ENCODE measurements at places on chromosomes 11 and 22. TPM values are rescaled to one million over a fixed set of nuclear protein-coding genes. Genes with fewer than 3 reads are reported as not detected.

Gene NDUFA6
- total RNA-seq: 104 TPM

Gene RTN4R
- total RNA-seq: 2.7 TPM

DNA sequence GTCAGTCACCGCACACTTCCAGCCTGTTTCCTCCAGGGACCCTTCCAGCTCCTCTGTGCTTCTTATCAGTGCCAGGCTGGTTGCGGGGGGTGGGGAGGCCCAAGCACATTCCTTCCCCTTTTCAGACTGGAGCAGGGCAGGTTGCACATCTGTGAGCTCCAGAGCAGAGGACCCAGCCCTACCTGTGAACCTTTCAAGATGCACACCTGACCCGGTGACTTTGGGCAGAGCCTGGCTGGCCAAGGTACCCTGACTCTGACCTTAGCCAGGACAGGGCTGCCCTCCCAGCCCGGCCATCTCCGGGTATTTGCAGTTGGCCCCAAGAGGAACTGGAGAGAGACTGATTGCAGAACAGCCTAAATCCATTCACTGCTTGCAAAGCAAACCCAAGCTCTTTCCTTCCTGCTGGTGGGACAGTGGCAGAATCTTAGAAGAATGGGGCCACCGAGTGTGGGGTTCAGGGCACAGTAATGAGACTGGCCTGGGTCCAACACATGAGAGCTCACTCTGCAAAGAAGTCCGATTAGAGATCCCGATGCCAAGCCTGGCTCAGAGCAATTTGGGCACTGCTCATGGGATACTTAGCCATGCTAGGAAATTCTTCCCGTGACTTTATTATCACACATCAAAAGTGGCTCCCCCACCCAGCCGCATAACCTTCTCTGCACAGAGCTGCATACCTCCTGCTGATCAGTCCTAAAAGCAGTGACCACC, 64.7 kb upstream of the CCND1 start:
- no peak for DNase-seq

Gene PANX2
- total RNA-seq: 1.7 TPM

DNA sequence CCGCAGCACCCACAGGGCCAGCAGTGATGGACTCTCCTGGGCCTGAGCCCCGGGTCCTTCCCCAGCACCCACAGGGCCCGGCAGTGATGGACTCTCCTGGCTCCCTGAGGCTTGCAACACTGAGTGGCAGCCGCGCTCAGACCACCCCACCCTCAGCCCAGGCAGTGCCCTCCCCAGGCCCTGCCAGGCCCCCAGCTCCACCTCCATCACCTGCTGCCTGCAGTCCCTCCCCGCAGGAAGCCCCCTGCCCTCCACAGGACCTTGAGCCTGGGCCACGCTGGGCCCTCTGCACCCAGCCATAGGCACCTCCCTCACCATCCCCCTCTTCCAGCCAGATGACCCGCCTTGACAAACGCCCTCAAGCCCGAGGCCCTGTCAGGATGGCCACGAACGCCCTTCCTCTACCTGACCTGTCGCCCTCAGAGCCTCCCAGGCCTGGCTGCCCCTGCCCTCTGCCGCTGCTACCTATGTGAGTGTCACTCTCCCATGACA, 11.4 kb downstream of the ALG12 start:
- no peak for DNase-seq

DNA sequence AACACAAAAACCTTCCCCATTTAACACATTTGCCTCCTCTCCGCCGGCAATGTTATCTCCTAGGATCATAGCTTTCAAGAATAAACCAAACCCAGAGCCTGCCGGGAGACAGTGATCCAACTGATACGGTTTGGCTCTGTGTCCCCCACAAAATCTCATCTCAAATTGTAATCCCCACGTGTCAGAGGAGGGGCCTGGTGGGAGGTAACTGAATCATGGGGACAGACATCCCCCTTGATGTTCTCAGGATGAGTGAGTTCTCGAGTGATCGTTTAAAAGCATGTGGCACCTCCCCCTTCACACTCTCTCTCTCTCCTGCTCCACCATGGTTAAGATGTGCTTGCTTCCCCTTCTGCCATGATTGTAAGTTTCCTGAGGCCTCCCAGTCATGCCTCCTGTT, 33.3 kb downstream of the RBFOX2 start:
- DNase-seq: no peak

DNA sequence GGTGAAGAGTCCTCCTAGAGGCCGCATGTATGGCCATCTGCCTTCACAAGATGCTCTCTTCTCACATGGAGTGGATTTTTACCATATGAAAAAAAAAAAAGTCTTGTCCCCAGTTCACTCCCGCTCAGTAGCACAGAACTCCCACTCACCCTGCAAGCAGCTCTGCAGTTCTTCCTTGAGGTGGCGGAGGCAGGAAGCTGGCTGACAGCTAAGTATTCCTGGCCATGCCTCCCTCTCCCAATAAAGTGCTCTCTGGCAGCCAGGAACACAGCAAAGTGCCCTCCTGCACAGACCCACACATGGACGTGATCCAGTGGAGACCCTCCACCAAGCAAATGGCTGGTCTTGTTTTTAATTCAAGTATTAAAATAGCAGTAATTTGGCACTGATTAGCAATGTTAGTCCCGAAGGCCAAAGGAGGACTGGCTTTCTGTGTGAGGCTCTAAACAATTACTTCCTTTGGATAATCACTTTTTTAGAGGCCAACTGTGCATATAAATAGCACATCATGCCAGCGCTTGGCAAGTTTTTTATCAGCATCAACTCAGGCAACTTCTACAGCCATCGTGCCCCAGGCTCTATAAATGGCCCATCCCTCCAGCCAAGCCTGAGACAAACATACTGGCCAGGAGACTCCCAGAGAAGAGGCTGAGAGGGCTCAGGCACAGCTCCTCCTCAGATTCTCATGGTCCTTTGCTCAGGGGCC, 413.6 kb downstream of the OPCML start:
- DNase-seq: no peak

DNA sequence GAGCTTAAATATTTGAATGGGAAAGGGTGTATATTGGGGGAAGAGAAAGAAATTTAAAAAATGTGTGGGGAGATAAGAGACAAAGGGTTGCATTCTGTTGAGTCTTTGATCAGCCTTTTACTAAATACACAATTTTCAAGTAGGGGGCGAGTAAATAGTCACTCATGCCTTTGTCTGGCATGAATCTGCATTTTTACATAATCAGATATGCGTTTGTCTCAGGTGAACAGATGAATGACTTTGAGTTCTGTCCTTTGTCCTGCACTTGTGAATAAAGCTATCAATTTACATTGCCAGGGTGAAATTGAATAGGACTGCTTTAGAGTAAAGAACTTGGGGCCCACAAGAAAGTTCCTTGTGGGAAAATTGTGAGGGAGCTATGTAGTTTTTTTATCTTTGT, 523.6 kb upstream of the LUZP2 start:
- DNase-seq: no peak

- no peak for DNase-seq
Measured at GRCh38 chr22:49426098-49426497, 401.6 kb downstream of the BRD1 start.

- DNase-seq: no peak
Measured at GRCh38 chr11:60085909-60086308, 2.6 kb upstream of the MS4A2 start.

DNA sequence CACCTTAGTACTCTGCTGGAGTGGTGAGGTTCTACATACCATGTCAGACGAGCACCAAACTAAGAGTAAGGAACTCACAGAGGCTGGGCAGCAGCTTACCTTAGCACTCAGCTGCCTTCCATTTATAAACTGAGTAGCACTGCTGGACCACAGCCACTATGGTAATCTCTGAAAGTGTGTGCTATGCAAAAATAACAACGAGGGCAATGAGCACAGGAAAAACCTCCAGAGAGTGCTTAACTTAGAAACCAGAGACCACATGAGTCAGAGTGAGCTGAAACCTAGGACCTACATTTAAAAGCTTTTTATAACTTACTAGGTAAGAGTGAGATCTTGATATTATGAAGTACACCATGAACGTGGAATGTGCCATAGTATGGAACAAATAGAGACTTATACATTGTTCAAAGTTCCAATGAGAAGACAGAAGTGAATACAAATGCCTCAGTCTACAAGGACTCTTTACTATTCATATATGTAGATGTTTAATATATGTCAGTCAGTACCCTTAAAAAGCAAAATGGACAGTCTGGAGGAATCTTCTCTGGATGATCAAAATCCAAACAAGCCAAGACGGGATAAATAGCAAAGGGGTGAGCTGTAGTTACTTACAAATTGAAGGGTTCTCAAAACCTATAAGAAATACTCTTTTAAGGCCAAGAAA, 17.2 kb upstream of the CD59 start:
- no peak for DNase-seq

DNA sequence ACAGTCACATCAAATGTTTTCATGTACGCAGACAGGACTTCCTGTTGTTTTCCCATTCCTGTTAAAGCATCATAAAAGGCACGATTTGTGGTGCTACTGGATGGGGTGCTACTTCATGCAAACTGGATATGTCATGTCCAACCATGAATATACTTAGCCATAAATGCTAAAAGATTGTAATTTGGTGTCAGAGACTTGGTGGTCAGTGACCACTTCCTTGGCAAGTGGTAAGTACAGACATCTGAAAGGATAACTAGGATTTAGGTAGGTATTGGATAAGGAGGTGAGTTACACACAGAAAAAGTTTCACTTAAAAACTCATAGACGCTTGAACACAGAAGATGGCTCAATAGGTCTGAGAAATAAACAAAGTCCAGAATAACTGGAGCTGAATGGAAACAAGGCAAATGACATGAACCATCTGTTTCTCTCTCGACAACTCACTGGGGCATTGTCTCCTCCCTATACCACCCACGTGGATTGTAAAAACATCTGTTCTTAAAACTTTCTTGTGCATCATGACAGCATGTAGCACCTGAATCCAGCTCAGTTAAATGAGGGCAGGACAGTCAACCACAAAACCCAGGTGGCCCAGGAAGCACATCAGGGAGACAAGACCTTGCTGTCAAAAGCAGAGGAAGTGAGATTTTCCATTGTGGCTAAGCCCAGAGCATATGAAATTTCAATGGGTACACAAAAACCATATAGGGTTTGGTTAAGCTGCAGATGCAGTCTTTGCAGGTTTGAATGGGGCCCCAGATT, 22.1 kb upstream of the IGLL5 start:
- DNase-seq: no peak

GRCh38 chr22:45305456-45306075, 4.2 kb upstream of the FAM118A start:
- no peak for DNase-seq

DNA sequence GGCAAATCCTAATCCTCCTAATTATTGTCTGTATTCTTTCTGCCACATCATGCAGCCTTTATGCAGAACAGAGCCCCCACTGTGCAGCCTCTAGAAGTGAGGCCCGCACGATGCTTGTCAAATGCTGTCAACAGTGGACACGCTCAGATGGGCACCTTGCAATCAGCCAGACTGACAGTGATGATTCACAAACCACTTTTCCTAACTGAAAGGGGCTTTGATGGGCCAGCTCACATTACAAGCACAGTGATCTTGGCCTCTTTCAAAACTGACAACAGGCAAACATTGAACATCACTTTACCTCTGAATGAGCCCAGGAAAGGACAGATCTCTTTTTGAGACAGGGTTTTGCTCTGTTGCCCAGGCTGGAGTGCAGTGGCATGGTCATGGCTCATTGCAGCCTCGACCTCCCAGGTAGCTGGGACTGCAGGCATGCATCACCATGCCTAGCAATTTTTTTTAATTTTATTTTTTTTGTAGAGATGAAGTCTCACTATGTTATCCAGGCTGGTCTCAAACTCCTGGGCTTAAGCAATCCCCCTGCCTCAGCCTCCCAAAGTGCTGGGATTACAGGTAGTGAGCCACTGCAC, 18.0 kb upstream of the E2F8 start:
- no peak for DNase-seq

DNA sequence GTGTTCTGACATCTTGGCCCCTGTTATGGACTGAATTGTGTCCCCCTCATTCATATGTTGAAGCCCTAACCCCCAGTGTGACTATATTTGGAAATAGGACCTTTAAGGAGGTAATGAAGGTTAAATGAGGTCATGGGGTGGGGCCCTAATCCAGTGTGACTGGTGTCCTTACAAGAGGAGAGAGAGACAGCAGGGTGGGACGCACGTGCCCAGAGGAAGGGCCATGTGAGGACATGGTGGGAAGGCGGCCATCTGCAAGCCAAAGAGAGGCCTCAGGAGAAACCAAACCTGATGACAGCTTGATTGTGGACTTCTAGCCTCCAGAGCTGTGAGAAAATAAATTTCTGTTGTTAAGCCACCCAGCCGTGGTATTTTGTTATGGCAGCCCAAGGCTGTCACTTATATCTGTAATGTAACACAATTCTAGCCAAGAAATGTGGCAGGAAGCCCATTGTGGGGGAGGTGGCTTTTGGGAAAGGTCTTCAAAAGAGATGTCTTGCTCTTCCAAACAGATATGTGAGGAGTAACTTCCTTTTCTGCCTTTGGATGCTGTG, 23.7 kb downstream of the SLC22A6 start:
- DNase-seq: no peak

Gene IL17REL
- not detected for total RNA-seq

- DNase-seq: no peak
Measured at GRCh38 chr11:103222806-103223205, 113.6 kb downstream of the DYNC2H1 start.

GRCh38 chr11:134685793-134686380, 273.8 kb upstream of the B3GAT1 start:
- DNase-seq: no peak

Gene BTBD18
- total RNA-seq: not detected

Gene RFPL1
- total RNA-seq: not detected

DNA sequence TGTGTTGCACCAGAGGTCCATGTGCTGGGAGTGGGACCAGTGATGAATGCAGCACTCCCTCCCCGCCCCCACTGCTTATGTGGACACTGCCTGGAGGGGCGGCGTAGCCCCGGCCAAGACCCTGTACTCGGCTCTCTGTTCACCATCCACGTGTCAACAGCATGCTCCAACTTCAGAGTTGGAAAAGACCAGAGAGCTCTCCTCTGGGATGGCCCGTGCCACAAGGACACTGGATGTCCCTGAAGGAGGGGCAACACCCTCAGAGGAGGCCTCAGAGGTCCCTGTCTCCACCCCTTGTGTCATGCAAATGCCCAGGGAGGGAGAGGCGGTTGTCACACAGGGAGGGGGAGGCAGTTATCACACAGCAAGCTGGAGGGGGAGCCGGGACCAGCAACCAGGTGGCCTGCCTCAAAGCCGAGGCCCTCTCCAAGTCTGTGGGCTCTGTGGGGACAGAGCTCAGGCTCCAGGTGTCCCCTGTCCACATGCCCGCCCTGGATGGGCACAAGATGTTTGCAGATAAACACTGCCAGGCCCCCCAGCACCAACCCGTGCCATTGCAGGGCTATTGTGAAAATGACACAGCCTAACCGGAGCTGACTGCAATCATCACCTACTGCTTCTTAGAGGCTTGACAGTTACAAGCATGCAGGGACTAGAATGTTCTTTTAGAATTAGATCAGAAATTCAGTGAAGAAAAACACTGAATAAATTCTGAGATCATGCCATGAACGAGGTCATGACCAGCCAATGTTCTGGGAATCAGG, 121.1 kb downstream of the PHF21B start:
- DNase-seq: no peak

Measured in glomerular endothelial cell (primary cell).